ENCODE measurements at places on chromosomes 1 and 21.

DNA sequence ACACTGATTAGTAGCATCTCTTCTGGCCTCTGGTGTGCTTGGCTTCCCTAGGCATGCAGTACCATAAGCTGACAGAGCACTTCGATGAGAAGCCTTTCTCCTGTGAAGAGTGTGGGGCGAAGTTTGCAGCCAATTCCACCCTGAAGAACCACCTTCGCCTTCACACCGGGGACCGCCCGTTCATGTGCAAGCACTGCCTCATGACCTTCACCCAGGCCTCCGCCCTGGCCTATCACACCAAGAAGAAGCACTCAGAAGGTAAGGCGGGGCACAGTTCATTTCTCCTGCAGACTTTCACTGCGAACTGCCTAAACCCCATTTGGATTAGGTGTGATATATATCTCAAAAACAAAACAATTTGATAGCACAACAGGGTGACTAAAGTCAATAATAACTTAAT is 50.4 kb upstream of the EPHA8 start:
- DNase-seq, result no peak

- no peak for DNase-seq
Measured at GRCh38 chr1:94025383-94026340, 95.3 kb downstream of the ABCA4 start.

DNA sequence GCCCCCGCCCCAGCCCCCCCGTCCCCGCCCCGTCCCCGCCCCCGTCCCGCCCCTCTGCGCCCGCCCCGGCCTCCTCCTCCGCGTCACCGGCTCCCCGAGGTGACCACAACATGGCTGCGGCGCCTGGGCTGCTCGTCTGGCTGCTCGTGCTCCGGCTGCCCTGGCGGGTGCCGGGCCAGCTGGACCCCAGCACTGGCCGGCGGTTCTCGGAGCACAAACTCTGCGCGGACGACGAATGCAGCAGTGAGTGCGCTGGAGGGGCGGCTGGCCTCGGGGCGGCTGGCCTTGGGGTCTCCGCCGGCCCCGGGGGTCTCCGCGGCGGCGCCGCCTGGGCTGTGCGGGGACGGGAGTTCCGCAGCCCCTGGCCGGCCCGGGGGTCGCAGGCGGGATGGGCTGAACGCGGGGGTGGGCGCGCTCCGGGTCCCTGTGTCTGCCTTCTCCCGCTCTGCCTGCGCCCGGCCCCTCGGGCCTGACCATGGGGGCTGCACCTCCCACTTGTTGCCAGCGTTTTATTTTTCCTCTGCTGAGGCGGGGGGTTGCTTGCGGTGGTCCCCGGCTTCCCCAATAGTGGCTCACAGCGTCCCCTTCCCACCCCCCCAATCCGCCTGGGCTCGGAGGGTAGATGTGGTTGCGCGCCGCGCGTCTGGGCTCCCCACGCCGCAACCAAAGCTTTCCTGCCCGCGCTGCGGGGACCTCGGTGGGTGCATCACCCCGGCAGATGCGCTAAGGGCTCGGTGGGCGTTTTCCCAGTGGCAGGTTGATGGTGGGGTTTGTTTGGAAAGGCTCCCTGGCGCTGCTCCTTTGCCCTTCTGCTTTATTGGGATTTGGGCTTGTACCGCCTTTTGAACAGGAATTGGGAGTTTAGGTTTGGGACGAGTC is at the start of gene MIA3:
Gene MIA3 (plus strand): TSS at position 97 of the 879 bp plus-strand sequence. CDS start 14 bp downstream, at position 111.
- peak; percentile 85 for DNase-seq

DNA sequence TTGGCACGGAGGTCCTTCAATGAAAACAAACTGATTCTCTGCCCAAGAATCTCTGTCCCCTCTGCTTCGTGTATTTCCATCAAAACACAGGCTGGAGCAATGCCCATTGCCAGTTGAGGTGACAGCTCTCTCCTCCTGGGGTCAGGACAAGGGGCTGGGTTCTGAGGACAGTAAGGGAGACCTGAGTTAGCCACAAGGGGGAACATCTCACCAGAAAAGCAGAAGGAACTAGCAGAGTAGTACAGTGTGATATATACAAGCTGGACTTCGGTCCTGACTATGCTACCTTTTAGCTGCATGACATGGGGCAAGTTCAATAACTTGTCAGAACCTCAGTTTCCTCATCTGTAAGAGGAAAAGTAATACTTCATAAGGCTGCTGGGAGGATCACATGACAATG is 50.3 kb downstream of the SYT2 start:
- DNase-seq, result no peak

GRCh38 chr1:64892576-64893573 is 73.5 kb downstream of the JAK1 start:
- no peak for DNase-seq

Data from activated CD8-positive, alpha-beta memory T cell treated with anti-CD3 and anti-CD28 coated beads for 24 hours (primary cell).